ENCODE measurements at places on chromosomes 12 and 14.
A peak's percentile ranks its signal among the peaks of the same experiment; 100 is the strongest.

DNA sequence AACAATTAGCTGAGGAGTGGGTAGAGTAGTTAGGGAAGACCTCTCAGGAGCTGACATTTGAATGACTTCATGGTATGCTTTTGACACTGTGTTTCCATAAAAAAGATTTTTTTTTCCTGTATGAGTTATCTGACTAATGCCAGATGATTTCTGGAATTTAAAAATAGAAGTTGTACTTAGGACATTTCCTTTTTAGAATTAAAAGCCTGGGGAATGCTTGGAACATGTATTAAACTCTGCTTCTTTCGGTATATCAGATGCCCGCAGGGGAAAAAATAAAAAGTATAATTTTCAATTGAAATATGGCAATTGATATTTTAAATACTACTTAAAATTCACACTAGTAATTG lies 41.1 kb downstream of the BRMS1L start:
- no peak for DNase-seq

GRCh38 chr14:25537846-25538455 lies 488.0 kb upstream of the STXBP6 start:
- DNase-seq: peak; percentile 62

GRCh38 chr14:23409966-23410635 lies 2.0 kb upstream of the MYH6 start:
- no peak for DNase-seq

DNA sequence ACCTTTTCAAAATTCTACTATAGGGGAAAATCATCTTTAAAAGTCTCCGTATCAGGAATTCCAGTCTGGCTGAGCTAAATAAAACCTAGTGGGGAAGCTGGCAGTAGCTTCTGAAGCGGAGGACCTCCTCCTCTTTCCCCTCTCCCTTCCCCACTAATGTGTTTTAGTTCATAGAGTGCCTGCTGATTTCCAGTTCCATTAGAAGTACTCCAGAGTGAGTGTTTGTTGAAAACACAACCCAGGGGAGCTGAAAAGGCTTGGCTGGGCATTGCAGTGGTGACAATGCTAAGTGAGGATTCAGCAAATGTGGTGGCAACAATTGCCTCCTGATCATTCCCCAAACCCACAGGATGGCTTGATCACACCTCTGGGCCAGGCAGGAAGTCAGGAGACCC lies 144.2 kb upstream of the FRMD6 start:
- DNase-seq: no peak

DNA sequence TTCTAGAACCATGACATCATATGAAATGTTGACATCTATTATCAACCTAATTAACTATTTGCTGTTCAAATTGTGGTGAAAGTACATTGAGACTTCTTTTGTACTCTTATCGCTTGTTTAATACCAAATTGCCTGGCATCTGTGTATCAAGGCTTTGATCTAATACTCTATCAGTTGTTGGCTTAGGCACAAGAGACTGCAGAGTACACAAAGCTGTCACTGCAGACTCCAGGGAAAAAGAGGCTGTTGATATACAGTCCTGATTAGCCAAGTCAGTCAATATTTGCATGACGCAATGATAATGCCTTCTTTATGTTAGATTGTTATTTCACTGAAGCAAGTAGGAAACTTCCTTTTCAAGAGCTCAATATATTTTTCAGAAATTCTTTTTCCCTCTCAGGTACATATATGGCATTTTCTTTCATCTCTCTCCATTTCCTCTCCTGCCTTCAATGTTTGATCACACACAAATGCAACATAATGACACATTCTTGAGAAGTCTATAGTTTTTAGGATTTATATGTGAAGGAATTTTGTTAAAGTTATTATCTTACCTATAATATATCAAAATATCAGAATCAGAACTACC lies 32.3 kb upstream of the PTCSC3 start:
- DNase-seq: no peak

GRCh38 chr12:94158666-94159065 lies 10.3 kb downstream of the PLXNC1 start:
- DNase-seq: no peak

GRCh38 chr14:50600849-50601248 lies 40.9 kb downstream of the ATL1 start:
- DNase-seq: no peak

- DNase-seq: no peak
Measured at GRCh38 chr14:75156901-75157300, 19.5 kb downstream of the TMED10 start.

GRCh38 chr14:101965181-101965544 lies 790 bp downstream of the DYNC1H1 start:
- peak; percentile 63 for DNase-seq

DNA sequence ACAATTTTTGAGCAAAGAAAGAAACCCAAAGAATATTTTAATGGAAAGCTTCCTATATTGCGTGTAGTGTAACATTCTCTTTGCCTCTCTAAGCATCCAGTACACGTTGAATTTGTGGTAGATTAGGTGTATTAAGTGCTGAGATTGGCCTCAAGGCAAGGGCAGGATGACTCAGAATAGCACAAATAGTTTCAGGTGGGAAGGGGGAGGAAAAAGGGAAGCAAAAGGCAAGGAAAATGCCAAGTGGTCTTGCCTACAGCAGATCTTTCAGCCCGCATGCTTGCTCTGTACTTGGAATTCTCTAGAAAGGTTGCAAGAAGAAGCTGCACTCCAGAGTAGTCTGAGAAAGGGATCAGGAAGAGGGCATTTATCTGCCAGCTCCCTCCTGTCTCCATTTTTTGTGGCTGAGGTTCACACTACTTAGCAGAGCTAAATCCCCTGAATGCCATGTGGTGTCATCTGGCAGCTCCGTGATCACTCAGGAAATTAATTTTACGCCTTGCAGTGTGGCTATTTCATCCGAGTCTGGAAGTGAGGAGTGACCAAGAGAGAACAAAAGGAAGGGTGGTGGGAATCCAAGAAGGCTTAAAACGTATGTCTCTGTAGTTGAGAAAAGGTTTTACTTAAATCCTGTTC lies 28.5 kb downstream of the CDKN1B start:
- DNase-seq: no peak

- no peak for DNase-seq
Measured at GRCh38 chr12:115166698-115167315, 482.8 kb upstream of the TBX3 start.

DNA sequence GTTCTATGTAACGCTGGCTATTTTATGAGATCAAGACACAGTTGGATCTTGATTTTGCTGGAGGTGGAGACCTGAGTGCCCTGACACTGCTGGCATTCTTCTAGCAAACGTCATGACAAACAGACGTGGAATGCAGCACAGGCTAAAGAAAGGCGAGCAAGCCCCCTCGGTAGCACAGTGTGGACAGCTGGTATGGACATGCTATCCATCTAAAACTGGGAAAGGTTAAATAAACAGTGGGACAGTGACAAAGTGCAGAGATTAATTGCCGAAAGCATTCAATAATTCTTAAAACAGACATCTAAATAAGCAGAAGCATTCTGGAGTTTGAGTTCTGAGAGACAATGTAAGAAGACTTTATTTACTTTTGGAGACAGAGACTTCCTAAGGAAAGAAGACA lies 237.2 kb downstream of the FBXL14 start:
- no peak for DNase-seq

GRCh38 chr14:59897757-59898383 lies 22.1 kb upstream of the LRRC9 start:
- peak; percentile 5 for DNase-seq

GRCh38 chr14:33676135-33676566 lies 274.7 kb downstream of the EGLN3 start:
- peak; percentile 51 for DNase-seq

GRCh38 chr14:104343690-104344640 lies 205.6 kb downstream of the KIF26A start:
- no peak for DNase-seq

GRCh38 chr12:53299454-53300180 lies at the start of gene MYG1:
Gene MYG1 (plus strand): TSS chr12:53299695. CDS start chr12:53299738, 43 bp downstream.
- DNase-seq: peak; percentile 96

GRCh38 chr14:35940291-35940690 lies 114.2 kb downstream of the BRMS1L start:
- no peak for DNase-seq

- DNase-seq: no peak
Measured at GRCh38 chr12:66280561-66280960, 21.7 kb upstream of the HELB start.

- DNase-seq: no peak
Measured at GRCh38 chr12:25072906-25073650, 121.9 kb downstream of the DNAI7 start.

DNA sequence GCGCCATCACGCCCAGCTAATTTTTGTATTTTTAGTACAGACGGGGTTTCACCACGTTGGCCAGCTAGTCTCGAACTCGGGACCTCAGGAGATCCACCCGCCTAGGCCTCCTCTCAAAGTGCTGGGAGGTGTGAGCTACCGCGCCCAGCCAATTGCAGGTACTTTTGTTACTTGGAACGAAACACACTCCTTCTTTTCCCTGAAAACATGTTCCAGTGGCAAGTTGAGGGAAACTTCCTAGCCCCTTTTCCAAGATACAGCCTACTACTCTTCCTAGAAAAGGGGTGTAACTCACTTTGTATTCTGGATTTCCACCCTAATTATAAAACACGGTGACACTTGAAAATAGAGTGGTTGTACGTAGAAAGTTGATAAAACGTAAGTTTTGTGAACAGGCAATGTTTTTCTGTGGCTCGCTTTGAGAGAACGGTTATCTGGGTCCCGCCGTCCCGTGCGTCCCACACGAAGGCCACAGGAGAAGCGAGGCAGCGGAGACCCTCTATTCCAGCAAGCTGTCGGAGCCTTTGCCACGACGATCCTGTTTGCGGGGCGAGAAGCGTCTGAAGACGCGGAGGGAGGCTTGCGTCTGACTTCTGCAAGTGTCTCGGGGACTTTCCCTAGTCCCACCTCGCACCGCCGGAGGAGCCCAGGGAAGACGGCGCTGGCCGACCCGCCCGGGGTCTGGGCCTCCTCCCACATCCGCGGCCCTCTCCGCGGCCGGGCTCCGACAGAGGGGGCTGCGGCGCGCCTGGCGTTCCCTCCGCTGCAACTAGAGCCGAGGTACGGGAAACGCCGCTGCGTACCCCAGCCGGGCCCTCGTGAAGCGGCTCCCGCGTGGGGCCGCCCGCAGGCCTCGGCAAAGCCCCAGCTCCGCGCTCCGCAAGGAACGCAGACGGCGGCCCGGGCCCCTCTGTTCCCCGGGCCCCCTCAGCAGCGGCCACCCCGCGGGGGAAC lies 745 bp downstream of the CDCA4 start:
- DNase-seq: no peak

GRCh38 chr12:123270214-123271000 lies 1.2 kb downstream of the CDK2AP1 start:
- DNase-seq: peak; percentile 46

GRCh38 chr14:99671235-99672224 lies 12.6 kb upstream of the CYP46A1 start:
- DNase-seq: no peak

DNA sequence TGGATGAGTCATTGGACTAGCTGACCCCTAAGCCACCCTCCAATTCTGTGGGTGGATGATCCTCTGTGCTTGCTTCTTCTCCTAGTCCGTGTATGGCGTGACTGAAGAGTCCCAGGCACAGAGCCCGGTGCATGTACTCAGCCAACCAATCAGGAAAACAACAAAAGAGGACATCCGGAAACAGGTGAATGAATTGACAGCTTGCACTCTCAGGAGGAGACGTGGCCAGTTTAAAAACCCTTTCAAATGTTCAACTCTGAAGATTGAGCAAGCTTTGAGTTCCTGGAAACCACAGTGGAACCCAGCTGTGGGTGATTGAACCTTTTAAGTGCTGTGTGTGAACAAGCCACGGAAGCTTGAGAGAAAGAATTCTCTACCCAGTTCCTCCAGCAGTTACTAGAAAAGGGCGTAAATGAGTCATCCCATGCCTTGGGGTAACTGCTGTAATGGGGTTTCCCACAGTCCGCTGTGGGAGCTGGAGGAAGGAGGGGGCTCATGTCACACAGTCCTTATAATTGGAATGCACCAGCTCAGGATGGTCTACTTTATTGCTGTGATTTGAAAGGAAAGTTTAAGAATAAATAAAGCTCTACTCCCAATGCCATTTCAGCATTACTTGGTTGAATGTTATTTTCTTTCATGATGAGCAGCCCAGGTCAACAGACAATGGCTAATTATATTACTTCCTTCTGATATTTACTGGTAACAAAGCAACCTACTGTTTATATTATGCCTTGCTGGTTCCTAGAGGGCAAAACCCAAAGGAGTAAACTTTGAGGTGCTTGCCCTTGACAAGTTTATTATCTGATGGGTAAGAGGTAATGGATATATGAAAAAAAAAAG lies 417.0 kb downstream of the DPF3 start:
- DNase-seq: no peak

DNA sequence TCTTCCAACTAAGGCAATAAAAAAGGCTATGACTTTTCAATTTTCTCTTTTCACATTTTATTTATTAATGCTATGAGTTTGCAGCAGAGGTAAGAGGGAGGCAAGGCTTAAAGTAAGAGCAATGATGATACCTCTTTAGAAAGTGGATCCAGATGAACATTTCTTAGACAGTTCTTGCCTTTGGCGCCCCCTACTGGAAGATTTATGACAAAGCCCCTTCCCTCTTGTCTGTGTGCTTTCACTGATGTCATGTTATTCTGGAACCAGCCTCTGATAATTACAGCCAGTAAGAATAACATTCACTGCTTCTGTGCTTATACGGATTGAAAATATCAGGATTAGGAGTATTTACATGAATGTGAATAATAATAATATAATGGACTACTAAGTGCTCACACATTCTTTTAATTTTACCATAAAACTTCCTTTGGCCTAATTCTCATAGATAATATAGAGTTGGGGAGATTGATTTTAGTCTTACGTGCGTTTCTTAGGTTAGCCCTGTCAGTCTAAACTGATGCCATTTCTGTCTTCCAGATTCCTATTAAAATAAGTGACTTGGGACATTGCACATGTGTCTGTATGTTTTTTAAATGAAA lies 1929.9 kb upstream of the SEL1L start:
- DNase-seq: peak; percentile 7

GRCh38 chr12:25702553-25702952 lies 149.5 kb upstream of the LMNTD1 start:
- DNase-seq: no peak

DNA sequence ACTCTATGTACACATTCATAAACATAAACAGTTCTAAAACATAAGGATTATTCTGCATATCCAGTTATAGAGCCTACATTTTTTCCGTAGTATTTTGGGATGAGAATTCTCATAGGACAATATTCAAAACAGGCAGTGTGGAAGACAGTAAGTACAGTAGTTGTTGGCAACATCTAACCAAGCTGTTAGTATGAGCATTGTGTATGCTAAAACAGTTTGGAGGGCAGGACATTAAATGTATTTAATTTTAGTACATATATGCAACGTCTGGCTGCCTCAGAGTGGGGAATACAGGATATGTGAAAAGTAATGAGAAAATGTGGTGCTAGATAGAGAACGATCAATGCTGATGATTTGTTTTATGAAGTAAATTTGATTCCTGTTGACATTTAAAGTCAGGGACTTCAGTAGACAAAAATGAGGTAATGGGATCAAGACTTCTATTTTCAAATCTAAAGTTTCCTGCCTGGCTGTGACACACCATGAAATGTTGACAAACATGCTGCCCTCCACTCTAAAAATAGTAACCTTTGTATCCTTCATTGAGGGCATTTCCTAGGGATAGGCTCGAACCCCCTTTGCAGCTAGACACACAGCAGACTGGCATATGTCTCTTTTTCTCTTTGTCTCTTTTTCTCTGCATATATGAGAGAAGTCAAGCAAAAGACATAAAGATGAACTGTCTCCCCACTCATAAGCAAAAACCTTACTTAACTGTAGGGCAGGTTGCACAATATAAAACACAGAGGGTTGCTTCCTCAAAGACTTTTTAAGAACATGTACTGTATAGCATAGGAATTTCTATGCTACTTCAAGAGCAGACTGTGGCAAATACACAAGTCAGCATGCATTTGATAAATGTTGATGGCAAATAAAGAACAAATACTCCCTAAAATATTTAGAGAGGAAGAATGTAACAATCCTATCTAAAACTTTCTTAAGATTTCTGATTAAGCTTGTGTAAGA lies 75.5 kb upstream of the GTF2A1 start:
- DNase-seq: no peak
